Kasumi-1 (cell line): ENCODE measurements at places on chromosomes 3 and 15.

- DNase-seq: no peak
Measured at GRCh38 chr3:194298331-194299227, 52.5 kb downstream of the CPN2 start.

DNA sequence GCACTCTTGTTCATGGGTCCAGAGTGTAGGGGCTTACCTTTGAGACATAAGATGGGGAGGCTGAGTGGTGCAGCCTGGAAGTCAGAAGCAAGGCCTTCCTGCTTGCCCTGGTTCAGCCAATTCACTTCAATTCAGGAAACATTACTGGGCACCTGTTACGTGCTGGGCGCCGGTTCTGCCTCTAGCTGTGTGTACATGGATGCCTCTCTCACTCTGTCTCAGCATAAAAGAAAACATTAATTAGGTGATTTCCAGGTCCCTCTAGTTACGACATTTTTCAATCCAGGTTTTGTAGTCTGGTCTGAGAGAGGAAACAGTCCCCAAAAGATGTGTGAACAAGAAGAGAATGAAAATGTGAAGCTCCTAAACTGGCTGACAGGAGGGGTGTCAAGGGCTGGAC lies 1.2 kb downstream of the RTP1 start:
- no peak for DNase-seq

- DNase-seq: no peak
Measured at GRCh38 chr15:71592203-71592602, 218.2 kb upstream of the NR2E3 start.

GRCh38 chr3:172154768-172155664 lies 115.6 kb downstream of the FNDC3B start:
- no peak for DNase-seq

DNA sequence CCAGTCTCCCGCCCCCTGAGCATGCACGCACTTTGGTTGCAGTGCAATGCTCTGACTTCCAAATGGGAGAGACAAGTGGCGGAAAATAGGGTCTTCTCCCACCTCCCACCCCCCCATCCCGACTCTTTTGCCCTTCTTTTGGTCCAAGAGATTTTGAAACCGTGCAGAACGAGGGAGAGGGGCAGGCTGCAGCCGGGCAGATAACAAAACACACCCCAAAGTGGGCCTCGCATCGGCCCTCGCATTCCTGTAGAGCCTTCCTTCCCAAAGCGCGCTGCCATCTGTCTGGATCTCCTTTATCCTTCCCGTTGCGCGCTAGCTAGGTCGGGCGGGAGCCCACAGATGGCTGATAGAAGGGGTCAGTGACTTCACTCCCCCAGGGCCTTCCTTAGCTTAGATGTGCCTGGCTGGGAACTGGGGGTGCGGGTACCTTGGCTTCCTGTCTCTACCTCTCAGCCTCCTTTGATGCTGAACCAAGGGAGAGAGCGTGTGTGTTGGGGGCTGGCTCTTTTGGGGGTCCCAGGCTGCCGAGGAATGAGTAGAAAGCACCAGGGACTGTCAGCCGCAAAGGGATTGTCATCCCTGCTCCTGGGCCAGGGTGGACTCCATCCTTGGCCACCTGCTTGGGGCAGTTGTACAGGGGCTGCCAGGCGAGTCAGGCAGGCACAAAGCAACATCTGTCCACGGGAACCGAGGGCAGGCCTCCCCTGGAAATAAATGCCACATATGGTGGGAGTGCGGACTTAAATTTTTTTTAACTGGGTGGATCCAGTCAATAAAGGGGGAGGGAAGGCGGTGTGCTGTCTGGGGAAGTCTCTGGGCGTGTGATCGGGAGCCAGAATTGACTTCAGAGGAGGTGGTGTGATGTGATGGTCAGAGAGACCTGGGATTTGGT lies 1.8 kb downstream of the SMAD3 start:
- no peak for DNase-seq

GRCh38 chr3:125585595-125586223 lies 9.6 kb downstream of the OSBPL11 start:
- peak; percentile 66 for DNase-seq

- no peak for DNase-seq
Measured at GRCh38 chr15:70057931-70058641, 39.6 kb downstream of the TLE3 start.

GRCh38 chr15:74201710-74202420 lies 722 bp downstream of the STRA6 start:
- no peak for DNase-seq

GRCh38 chr15:50260969-50261496 lies 4.5 kb downstream of the HDC start:
- DNase-seq: no peak

DNA sequence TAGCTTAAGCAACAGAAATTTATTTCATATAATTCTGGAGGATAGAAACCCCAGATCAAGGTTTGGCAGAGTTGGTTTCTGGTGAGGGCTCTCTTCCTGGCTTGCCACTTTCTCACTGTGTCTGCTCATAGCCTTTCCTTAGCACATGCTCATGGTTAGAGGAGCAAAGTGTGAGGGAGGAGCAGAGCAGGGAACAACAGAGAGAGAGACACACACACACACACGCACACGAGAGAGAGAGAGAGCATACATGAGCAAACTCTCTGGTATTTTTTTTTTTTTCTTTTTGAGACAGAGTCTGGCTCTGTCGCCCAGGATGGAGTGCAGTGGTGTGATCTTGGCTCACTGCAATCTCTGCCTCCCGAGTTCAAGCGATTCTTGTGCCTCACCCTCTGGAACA lies 36.8 kb upstream of the ZDHHC23 start:
- no peak for DNase-seq

DNA sequence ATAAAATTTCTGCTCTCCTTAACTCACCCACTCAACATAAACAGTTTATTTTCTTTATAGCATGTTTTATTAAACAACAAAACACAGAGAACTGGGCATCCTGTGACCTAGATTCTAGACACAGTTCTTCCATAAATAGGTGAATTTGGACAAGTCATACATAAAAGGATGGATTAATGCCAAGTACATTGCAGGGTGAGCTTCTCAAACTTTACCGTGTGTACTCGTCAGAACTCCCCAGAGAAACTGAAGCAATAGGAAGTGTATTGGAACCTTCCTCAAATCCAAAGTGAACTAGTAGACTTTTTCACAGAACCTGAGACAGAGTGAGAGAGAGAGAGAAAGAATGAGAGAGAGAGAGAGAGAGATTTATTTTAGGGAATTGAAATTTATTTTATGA lies 139.7 kb downstream of the CD47 start:
- no peak for DNase-seq

- no peak for DNase-seq
Measured at GRCh38 chr15:100215031-100215842, 126.5 kb downstream of the ADAMTS17 start.

GRCh38 chr3:59677747-59678702 lies 628.2 kb upstream of the CFAP20DC start:
- DNase-seq: no peak

DNA sequence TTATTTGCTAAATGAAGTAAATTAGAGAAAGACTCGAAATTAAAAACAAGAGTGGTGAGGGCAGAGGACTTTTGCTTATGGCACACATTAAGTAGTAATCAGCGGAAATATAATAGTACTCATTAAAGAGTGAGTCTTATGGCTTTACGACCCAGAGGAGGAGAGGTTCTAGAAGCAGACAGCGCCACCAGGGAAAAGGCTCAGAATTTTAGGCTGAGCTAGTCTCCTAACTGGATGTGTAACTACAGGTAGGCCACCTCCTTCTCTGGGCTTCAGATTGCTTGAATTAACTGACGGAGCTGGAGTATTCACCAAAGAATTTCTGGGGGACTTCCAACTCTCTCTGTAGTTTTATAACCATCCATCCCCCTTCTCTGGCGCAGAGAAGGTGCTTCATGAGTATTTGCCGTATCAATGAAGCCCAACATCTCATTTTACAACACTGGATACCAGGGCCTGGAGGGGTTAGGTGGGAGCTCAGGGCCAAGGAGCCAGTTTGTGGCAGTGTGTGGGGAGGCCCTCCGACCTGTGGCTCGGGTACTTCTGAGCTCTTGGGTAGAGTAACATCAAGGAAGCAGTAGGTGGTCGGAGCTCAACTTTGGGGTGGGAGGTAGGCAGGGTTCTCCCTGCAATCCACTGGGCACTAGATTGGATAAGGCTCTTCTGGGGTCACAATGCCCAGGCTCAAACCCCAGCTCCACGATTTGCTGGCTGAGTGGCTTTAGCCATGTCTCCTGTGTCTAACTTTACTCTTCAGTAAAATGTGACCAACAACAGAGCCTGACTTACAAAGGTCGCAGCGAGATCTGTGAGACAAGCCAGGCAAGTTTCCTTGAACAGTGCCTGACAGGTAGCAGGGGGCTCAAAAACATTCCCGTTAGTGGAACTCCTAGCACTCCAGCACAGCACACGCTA lies 1.1 kb downstream of the CHCHD4 start:
- no peak for DNase-seq

DNA sequence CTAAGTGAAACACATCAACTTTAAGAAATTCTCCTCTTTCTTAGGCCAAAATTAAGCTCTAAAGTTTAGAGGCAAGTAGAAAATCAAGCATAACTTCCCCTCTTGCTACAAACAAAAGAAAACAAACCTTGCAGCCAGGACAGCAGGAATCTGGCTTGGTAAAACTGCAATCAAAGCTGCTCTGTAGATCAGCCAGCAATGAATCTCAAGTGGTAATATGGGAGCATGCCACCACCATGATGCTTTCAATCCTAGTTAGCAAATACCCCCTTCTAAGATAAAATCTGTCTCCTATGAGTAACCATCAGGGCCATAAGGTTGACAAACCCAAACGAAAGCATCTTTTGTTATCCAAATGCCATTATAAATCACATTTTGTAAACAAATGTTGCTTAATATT lies 208.3 kb upstream of the PLSCR5 start:
- no peak for DNase-seq

DNA sequence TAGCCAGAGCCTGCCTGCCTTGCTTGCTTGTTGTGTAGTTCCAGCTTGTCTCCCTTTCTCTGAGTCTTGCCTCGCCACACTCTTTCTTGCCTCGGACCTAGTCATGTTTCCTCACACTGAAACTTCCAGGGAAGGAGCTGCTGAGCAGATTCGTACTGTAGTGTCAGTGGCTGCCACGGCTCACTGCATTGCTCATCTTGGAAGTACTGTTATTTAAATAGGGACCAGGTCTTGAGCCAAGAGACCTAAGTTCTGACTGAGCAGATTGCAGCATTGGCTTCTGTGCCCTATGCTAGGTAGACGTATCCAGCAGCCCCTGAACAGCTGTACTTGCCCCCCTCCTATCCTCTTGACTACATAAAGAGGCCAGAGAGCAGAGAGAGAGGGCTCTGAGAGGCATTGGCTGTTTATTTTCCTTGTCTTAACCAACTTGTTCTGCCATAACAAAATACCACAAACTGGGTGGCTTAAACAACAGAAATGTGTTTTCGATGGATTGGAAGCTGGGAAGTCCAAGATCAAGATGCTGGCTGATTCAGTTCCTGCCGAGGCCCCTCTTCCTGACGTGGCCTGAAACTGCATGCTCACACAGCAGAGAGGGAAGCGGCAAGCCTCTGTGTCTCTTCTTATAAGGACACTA lies 5.8 kb upstream of the RARRES1 start:
- no peak for DNase-seq

- DNase-seq: no peak
Measured at GRCh38 chr3:140911822-140912221, 29.8 kb upstream of the SLC25A36 start.
